ENCODE measurements at places on chromosomes 3 and 15. TPM values are rescaled to one million over a fixed set of nuclear protein-coding genes. Genes with fewer than 3 reads are reported as not detected.
A peak's percentile ranks its signal among the peaks of the same experiment; 100 is the strongest.

CCR2 gene
- polyA plus RNA-seq: 2.1 TPM

ZNF662 gene
- polyA plus RNA-seq: 18.9 TPM

DLEC1 gene
- 0.55 TPM for polyA plus RNA-seq

ZNF80 gene
- polyA plus RNA-seq: not detected

MESP2 gene
- polyA plus RNA-seq: 0.58 TPM

ABCF3 gene
- 59.6 TPM for polyA plus RNA-seq

- DNase-seq: no peak
Observed at GRCh38 chr15:80266113-80266512, 14.1 kb upstream of the CTXND1 start.

DNA sequence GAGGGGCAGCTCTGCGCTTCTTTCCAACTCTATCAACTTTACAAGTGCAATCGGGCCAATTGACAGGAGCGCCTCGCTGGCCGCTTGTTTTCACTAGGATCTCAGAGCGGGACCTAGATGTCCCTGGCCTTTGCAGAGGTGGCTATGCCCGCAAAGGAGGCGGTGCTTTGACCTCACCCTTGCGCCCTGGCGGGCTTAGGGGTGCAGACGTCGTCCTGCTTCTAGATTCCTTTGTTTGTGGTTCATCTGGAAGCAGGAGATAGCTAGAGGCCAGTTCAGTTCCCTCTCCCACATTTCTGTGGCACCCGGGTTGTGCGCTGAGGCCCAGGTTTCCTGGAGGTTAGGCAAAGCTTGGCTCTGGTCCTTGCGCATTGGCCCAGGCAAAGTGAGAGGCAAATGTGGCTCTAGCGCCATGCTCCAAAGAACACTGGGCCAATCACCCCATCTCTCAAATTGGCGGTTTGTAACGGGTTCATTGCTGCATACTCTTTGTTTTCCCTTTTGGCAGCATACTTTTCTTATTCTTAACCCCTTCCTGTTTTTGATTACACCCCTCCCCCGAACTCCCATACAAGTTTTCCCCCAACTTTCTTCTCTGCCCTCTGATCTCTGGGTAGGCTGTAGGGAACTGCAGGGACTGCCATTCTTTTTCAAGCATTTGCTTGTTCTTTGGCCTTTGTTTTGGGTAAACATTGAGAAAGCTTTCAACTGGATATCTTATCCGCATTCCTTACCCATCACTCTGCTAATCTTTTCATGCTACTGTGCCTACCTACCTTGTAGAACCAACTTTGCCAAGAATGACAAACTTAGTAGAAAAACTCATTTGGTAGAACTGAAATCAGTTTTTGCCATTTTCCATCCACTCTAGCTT is 1.4 kb downstream of the PPM1L start:
- DNase-seq: no peak

GRCh38 chr3:133984975-133985374 is 44.8 kb downstream of the SLCO2A1 start:
- no peak for DNase-seq

GRCh38 chr15:70892912-70893560 is 410 bp downstream of the LRRC49 start:
- peak; percentile 32 for DNase-seq

DNA sequence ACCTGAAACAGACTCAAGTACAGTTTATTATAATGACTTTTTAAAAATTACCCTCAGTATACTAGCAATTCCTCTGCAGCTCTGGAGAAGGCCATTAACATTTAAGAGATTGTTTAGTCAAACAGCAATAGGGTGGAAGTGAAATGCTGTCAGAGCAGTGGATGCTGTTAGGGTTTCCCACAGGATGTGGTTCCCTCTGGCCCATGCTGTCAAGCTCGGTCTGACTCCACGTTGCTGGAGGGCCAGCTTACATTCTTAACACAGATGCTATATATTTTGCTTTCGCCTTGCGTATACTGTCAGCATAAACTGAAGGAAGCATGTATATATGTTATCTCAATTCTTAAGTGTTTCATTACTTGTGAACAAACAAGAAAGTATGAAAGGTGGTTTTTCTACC is 231.1 kb upstream of the COL8A1 start:
- no peak for DNase-seq

DNA sequence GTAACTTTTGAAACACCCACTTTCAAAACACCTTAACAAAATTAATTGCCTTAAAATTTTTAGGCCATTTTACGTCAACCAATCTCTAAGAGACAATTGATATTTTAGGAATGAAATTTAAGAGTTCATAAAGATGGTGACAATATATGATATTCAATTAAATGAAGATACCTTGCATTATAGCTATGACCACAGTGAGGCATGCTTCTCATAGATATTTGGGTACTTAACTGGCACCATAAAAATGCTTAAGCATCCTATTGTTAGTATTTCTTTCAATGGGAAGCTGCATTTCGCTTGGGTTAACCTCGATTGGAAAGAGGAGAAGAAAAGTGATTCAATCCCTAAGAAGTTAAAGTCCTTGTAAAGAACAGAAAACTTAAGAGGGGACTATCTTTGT is 209.0 kb downstream of the GAP43 start:
- no peak for DNase-seq

- DNase-seq: no peak
Observed at GRCh38 chr3:192894676-192895075, 23.0 kb downstream of the MB21D2 start.

DNA sequence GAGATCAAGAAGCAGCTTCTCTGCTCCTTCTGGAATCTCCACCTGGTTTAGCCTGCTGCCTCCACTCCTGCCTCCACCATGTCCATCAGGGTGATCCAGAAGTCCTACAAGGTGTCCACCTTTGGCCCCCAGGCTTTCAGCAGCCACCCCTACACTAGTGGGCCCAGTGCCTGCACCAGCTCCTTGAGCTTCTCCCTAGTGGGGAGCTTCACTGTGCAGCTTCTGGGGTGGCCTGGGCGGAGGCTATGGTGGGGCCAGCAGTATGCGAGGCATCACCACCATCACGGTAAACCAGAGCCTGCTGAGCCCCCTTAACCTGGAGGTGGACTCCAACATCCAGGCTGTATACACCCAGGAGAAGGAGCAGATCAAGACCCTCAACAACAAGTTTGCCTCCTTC is 2.4 kb upstream of the KPNA4 start:
- no peak for DNase-seq

- no peak for DNase-seq
Observed at GRCh38 chr3:154334973-154335420, 10.7 kb upstream of the DHX36 start.

DNA sequence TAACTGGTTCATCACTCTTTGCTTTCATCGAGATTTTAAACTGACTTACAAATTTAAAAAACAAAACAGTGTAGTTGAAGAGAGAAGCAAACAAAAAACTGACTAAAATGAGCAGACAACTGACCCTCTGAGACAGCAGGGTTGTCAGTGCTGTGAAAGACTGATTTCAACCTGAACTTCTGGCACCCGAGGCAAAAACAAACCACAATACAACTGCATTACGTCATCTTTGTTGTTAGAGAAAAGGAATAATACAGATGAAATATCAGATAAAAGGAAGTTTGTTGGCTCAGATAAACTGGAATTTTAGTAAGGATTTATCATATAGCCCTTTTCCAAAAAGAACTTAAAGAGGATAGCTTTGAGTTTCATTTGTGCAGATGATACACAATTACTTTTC is 51.1 kb downstream of the PARP15 start:
- no peak for DNase-seq

DNA sequence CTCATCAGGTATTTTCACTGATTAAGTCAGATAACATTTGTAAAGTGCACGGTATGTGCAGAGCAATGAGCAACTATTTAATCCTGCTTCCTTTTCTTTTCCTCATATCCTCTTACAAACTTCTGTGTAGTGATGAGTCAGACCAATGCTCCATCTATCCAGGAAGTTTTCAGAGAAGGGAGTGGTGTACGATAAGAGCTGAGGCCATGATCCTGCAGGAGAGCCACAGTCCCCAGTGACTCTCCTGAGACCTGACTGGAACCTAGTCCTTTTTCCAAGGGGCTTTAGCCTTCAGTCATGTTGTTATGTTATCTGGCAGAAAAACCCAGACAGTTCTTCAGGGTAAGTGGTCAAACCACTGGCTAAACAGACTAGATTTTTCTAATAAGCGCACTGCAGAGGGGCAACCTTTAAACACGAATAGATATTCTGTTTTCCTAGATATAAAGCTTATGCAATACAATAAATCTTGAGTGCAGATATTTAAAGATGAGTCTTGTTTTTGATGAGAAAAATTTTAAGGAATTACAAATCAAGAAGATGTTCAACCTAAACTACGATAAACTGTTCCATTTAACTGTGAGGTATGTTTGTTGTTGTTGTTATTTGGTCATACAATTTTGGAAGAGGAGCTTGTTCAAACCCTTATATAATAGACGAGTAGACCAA is 110.5 kb upstream of the RAP2B start:
- DNase-seq: no peak

GRCh38 chr3:50015918-50016317 is 72.8 kb upstream of the RBM5 start:
- no peak for DNase-seq

All from right renal cortex interstitium (tissue), 3 donors.